ENCODE measurements at places on chromosomes 5 and 9.

DNA sequence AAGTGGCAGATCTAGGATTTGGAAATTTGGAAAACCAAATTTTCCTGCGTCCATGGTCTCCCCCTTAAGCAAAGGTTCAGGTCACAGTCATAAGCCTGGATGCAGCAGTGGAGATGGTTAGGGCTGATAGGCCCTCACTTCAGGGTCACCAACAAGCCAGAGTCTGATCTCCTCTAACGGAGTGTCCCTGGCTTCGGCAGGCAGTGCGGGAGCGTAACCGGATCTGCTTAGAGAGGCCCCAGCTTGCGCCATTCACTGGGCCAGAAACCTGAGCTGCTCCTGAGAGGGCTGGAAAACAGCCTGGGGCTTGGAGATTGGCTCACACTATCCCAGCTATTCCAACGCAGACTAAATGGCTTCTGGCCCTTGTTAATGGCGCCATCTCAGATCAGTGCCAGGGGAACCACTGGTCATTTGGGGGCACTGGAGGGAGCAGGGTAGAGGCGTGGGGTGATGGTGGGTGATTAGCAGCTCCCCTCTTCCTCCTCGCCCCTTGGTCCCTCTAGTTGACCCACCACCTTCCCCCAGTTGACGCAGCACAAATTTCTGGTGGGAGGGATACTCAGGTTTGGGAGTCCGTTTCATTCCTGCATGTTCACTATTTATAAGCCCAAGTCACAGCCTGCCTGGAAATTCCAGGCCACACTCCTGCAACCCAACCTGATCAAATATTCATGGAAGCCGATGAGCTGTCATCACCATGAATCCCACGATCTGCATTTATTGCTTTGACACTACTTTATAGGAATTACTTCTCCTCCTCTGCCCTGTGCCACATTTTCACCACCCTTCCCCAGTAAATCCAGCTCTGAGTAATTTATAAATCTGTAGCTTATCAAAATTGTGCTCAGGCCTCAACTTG is 134.6 kb upstream of the CPEB4 start:
- no peak for DNase-seq

GRCh38 chr5:43049236-43049635 is 9.1 kb upstream of the ANXA2R start:
- no peak for DNase-seq

DNA sequence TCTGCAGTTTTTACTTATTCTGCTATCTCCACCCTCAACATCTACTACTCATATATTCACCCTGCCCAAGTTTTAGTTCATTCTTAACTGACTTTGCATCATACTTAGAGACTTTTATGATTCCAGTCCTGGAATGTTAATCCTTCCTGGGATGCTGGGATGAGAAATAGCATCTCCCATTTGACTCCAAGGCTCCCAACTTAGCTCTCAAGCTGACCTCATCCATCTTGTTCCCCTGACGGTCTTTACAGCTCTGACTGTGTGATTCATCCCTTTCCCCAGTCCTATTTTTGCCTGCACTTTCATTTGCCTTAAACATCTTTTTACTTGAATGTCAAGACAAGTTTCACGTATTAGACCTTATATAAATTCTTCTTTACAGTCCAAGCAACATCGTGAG is 297.8 kb downstream of the EPB41L4A start:
- DNase-seq = no peak

- DNase-seq = no peak
Measured at GRCh38 chr5:64807520-64807919, 38.8 kb downstream of the CWC27 start.

DNA sequence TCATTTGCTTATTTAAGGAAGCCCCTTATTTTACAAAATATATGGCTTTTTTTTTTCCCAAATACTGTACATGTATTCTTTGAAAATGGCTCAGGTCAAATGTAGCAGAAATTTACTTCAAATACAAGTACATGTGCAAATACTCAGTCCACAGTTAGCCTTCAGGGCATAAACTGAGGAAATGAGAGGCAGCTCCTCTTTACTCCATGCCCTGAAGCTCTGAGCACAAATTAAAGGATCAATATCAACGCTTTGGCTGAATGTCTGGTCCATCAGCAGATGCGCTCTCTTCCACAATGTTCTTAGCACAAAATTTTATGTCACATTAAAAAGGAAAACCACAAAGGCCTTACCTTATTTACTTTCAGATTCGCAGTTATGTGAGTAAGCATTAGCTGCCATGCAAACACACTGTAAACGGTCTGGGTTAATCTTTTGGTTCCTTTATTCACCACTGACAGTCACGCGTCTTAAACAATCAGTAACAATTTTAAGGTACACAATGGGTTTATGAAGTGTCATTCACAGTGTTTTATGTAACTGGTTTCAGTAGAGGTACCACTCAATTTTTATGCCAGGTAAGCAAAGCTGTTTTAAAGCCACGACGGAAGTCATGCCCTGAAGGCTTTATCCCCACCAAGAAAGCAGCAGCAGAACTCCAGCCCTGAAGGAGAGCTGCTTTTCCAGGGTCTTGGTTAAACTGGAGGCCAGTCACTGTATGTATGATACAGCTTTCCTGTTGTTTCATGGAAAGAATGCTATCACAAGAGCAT is 103.4 kb downstream of the OTULIN start:
- no peak for DNase-seq

- no peak for DNase-seq
Measured at GRCh38 chr5:2560435-2560834, 191.0 kb downstream of the IRX2 start.

DNA sequence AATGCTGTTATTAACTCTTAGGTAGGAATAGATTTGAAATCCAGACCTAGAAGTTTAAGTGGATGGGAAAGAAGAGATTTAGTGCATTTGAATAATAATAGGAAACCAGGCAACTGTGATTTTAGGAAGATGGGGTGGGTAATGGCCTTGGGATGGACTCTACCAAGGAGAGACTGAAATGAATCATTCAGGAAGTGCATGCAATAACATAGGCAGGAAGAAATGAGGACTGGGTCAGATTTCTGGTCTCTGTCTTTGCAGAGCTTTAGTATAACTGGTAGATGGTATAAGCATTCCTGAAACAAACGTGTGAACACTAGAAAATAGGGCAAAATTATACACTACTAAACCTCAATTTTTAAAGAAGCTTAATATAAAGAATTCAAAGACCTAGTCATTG is 274.4 kb upstream of the CLINT1 start:
- DNase-seq = no peak

DNA sequence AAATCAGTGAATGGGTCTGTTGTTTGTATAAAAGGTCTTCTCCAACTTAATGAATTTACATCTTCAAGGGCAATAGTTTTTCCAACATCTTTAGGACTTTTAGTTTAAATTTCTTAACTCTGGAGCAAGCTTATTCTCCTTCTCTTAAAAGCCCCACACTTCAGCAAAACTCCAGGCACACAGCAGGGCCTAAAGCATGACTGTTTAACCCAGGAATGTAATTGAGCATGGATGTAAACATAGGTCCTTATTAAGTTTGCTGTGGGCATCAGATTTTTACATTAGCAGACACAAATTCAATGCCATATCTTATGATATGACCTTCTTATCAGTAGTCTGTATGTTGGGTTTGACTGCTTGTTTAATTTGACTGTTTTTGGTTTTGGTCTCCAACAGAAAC is 78.9 kb downstream of the ABCA1 start:
- DNase-seq = no peak

DNA sequence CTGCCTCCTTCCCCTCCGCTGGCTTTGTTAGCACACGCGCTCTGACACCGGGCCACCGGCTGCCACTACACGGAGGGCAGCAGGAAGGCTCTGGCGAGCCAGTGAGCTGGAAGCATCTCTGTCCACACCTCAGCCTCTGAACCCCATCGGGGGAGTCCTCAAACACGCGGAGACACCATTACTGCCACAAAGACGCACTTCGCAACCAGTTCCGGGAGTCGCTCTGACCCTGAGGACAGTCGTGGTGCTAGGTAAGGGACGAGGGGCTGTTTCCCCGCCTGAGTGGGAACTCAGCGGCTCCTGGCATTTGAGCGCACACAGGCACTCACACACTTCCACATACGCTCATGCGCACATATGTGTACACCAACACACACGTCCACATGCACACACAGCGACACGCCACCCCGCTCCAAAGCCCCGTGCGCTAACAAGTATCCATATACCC is 160.0 kb downstream of the C9orf152 start:
- peak; percentile 39 for DNase-seq

- peak; percentile 87 for DNase-seq
Measured at GRCh38 chr9:98848450-98849149, 41.1 kb downstream of the GALNT12 start.

GRCh38 chr5:143496943-143497342 is 93.5 kb upstream of the NR3C1 start:
- no peak for DNase-seq

DNA sequence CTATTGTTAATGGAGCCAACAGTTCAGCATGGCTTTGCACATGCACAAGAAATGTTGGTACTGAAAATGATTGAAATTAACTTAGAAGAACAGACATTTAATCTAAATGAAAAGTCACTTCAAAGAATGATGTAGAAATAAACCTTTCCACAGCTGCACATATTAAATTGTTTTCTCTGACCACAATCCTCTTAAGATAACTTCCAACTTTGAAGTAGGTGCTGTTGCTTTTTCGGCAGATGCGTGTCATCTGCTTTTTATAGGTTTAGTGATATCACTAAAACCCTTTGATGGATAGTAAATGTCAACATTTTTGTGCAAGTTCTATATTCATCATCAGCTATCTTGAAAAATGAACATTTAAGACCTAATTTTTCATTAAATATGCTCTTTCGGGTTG is 25.3 kb upstream of the SLC1A3 start:
- DNase-seq = no peak

DNA sequence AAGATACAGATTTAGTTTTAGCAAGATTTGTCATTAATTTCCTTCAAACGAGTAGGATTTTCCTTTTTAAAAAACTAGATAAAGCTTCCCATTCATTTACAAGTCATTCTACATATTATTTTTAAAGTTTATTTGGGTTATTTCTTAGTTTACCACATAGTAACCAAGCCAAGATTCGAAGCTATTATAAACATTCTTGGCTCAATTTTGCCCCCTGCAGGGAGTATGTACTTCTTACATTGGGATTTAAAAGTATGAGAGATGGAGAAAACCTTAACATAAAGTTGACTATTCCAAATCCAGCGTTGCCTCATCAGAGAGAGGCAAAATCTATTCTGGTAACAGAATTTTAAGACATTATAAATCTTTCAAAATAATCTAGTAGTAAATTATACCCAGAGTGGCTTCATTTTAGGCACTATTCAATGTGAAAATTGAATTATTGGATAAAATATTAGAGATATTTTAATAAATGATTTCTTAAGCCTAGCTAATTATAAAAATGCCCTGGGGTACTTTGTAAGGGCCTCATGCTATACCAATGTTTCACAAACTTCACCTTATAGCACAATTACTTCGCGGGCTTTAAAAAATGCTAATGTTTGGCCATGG is 39.1 kb downstream of the FBN2 start:
- no peak for DNase-seq

GRCh38 chr5:50691399-50692016 is 25.1 kb downstream of the PARP8 start:
- DNase-seq = no peak

- no peak for DNase-seq
Measured at GRCh38 chr5:5217371-5217770, 77.2 kb downstream of the ADAMTS16 start.

- DNase-seq = no peak
Measured at GRCh38 chr9:87596862-87597261, 99.2 kb downstream of the DAPK1 start.

GRCh38 chr5:1182360-1182632 is 19.1 kb upstream of the SLC6A19 start:
- DNase-seq = no peak

DNA sequence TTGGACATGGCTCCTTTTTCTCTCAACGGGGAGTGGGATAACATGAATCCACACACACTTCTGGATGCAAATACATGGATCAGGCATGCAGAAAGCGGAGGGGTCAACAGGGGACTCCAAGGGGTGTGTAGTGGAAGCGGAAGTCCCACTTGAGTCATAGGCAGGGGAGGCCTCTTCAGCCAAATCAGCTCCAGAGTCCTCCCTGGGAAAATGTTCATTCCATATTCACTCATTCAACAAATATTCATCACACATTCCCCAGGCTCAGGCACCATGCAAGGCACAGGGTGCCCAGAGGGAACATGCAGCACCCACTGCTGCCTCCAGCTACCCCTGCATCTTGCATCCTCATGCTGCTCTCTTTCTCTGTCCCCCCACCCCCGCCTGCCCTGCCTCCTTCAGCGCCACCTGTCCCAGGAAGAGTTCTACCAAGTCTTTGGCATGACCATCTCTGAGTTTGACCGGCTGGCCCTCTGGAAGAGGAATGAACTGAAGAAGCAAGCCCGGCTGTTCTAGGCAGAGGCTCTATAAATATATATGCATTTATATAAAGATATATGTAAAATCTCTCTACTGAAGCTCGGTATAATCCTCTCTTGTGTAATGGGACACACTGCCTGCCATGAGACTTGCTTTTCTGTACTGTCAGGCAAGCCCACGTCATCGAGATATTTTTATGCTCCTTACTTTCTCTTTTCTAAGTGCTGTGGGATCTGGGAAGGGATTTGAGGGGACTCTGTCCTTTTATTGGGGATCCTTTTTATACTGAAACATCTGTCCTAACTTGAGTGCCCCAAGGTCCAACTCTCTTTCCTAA is 13.6 kb upstream of the AFAP1L1 start:
- peak; percentile 74 for DNase-seq

GRCh38 chr5:82335806-82336205 is 57.7 kb upstream of the RPS23 start:
- no peak for DNase-seq

DNA sequence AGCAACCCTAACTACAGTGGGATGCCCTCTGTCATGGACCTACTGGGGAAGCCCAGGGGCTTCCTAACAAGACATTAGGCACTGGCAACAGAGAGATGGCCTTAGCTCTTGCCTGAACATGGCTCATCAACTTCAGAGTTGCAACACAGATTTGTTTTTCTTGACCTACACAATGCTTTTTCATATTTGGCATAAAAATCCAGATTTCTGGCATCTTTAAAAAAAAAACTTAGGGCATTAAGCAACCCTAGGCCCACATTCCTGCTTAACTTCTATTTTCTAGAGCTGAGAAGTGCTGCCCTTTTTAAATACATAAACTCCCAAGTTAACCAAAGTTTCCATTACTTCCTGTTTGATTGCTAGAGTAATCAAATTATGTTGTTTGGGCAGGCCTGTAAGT is 8.0 kb downstream of the GRIA1 start:
- no peak for DNase-seq

DNA sequence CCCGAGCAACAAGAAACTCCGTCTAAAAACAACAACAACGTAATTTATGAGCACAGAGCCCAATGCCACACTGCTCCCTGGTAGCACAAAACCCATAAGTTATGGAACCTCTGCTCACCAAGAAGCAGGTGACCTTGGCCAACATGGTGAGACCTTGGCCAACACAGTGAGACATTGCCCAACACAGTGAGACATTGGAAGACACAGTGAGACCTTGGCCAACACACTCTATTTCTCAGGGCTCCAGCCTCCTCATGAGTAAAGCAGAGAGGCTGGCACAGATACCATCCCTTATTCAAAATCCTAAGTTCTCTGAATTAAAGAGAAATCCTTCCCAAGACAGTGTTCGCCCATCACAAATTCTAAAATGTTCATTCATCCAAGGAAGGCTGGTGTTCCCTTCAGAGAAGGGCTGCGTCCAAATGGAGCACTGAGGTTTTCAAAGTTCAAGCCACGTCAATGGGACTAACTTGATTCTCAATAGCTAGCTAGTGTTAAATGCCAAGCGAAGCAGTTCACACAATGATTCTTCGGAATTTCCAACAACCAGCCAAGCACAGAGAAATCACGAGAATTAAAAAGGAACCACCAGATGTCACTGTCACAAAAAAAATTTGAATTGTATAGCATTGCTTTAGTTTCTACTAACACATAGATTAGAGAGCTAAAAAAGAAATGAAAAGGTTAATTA is 29.5 kb downstream of the TTC39B start:
- DNase-seq = no peak
